ENCODE measurements at places on chromosomes 1 and 21.

DNA sequence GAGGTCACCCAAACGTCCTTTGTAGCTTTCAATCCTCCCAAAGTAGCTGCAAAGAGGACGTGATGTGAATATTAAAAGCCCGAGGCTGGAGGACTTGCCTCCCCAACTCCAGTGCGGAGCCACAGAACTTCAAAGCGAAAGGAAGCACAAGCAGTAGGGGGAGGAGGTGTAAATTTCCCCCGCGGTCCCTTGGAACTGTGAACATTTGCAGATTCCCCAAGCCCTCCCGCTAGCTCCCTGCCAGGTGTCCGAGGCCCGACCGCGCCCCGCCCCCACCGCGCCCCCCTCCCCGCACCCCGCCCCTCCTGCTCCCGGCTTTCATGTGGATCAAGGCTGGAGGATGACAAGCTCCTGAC is 41.5 kb upstream of the HAO2 start:
- DNase-seq: no peak

DNA sequence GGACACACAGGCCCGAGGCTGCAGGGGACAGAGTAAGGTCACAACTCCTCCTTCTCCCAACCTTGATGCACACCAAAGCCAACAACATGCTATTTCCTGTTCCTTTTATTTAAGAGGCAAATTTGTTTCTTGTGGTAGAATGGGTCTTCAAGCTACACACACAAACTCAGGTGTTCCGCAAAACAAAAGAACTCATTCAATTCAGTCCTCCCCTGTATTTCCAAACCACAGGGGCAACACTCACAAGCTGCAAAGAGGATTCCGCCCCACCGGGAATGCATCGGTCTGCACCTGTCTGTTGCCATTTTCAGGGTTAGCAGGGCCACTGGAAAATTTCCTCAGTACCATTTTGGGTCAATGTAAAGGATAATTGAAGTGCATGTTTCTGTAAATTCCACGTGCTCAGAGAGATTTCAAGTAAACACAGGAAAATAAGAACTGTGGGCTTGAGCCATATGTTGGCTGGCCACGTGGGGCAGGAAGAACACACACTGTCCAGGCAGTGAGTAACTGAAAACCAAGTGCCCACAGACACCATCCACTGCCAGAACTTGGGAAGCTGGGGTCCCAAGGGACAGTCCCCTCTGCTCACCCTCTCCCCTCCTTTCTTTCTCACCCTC is 145.2 kb upstream of the ERG start:
- DNase-seq: no peak

- peak; percentile 10 for DNase-seq
These were observed 17.3 kb downstream of the DDR2 start for GRCh38 chr1:162649583-162649982.

- DNase-seq: no peak
These were observed 176.3 kb upstream of the ZNHIT6 start for GRCh38 chr1:85884372-85885035.

All from SJCRH30 (cell line).